ENCODE measurements at places on chromosomes 6 and 20. TPM values are rescaled to one million over a fixed set of nuclear protein-coding genes. Genes with fewer than 3 reads are reported as not detected.

DNA sequence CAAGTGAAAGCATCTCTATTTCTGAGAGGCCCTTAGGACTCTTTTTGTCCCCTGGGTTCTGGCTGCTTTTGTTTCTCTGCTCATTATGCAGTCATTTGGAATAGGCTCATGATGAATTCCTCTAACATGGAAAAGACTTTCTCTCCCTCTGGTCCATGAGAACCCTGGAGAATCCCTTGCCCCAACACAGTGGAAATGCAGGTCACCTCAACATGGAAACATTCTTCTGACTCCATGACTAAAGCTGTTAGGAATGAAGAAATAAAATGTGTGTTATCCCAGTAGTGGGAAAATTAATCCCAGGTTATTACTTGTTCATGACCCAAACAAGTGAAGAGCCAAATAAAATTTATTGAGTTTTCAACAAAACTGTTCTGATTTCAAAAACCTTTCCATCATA, 458.6 kb downstream of the EPM2A start:
- DNase-seq, result no peak

- no peak for DNase-seq
Observed at GRCh38 chr6:86936834-86937218, 502 bp upstream of the HTR1E start.

DNA sequence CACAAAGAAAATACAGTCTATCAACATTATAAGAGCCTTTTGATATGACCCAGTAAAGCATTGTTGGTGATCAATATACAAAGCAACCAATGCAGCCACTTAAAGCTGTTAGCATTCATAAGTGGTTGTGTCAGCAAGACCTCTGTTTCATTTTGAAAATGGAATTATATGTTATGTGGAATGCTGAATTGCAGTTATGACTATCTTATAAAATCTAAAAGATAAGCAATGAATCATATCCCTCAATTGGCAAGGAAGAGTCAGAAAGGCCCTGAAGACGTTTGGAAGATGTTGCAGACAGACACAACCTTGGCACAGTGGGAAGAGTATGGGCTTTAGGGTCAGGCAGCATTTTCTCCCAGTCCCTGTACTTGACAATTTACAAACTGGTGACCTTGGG, 93.8 kb upstream of the RNF217 start:
- no peak for DNase-seq

Gene RIMS4
- polyA plus RNA-seq, result 9.7 TPM

DNA sequence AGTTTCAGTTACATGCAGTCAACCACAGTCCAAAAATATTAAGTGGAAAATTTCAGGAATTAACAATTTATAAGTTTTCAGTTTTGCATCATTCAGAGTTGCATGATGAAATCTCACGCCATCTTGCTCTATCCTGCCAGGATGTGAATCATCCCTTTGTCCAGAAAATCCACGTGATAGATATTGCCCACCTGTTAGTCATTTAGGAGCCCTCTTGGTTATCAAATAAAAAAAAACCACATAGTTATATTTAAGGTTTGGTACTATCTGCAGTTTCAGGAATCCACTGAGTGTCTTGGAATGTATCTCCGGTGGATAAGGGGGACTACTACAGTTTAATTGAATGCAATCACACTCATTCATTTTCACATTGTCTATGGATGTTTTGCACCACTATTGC, 1249.0 kb upstream of the CITED2 start:
- DNase-seq, result no peak

DNA sequence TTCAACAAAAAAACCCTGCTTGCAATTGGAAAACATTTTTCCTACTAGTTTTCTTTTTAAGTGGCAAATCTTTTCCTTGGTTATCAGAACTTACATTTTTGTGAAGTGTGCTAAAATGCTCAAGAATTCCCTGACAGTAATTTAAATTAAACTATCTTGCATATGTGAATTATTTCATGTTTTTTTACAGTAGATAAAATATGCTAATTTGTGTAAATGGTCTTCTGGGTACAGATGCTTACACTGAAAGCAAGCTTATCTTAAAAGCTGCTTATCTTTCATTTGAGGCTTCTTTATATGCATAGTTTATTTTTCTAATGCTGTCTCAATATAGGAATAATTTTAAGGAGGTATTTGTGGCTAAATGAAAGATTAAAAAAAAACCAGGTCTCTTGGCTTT, 403.0 kb upstream of the FLRT3 start:
- DNase-seq, result no peak

Gene CYP24A1
- 1.1 TPM for polyA plus RNA-seq

DNA sequence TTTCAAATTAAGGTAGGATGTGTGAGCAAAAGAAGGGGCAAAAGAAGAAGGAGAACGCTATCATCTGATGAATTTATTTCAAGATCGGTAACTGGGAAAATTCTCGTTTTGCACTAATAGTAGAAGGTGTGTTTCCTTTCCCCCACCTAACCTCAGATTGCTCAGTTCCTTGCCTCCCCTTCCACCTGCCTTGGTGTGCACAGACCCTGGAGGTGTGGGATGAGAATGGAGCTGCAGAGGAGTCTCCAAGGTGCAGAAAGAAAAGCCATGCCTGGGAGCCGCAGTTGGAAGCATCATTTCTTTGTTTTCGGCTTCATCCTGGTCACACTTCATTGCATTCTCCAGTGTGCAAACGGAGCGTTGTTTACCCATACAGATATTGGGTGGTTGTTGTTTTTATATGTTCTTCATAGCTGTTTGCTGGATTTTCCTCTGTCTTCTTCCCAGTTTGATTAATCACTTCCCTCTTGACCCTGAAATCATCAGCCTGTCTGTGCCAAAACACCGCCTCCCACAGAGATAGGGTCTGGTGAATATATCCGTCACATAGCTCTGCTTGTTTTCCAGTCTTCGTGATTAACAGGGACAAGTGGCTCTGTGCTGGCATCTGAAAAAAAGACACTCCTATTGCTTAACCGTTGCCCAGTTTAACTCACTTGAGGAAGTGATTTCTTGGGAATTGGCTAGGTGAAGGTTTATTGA, 40.2 kb upstream of the NEDD9 start:
- DNase-seq, result no peak

DNA sequence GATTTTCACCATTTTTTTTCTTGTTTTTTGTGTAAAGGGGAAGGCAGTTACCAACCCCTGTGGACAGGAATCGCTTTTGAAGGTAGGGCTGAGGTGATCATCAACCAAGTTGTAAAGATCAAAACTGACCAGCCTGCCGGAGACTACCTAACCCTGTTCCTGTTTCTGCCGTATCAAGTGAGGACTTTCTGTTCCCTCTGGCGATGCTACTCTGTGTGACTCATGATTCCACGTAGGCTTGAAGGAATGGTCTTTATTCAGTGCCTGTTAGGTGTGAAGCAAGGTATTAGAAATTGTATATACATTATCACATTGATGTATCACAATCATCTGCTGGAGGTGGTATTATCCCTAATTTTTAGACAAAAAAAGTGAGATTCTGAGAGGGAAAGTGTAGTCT, 161.3 kb downstream of the SOX4 start:
- DNase-seq, result no peak

- DNase-seq, result peak; percentile 17
Observed at GRCh38 chr6:5083307-5083583, 1.9 kb upstream of the PPP1R3G start.

- DNase-seq, result no peak
Observed at GRCh38 chr6:40791004-40791403, 203.8 kb upstream of the LRFN2 start.

- peak; percentile 71 for DNase-seq
Observed at GRCh38 chr6:106927531-106928398, 46.8 kb downstream of the CD24 start.

DNA sequence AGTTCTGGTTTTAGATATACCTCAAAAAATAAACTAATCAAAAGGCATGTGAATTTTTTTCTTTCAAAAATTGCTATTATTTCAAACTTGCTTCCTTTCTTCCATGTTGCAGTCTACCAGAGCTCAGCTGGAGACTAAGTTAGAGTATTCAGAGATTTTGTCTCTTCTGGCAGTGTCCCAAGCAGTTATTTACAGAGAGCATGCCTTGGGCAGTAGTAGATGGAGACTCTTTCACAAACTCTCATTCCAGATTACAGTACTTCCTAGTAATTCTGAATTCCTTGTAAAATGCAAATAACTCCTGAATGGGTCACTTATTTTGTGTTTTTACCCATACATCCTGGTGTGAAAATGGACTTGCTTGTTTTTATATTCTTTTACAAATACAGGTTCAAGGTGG, 703.4 kb downstream of the EPHA7 start:
- DNase-seq, result no peak

DNA sequence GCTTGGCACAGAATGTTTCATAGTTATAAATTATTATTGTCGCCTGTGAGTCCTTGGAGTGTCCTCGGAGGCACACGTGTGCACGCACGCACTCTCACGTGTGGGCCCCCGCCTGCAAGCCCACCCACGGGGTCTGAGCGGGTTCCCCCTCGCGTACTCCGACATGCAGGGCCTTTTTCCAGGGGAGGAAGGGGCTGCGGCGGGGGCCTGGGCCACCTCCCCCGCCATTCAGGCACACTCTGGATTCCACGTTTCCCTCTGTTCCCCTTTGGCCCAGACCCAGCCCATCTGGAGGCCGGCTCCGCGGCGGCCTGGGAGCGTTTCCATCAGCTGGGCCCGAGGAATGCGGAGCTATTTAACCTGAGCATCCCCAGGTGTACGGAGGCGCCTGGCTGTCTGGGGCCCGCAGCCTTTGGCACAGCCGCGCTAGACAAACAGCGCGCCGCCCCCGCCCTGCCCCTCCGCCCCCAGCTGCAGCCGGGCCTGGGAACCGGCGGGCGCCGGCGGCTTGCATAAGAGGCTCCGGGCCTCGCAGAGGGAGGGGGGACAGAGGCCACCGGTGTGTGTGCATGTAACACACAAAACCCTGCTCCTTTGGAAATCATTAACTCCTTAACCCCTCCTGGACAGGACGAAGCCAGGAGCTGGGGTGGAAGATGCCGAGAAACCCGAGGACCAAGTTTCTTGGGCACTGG, 3.3 kb downstream of the ID1 start:
- peak; percentile 87 for DNase-seq

Gene DEFB124
- 1.0 TPM for polyA plus RNA-seq

GRCh38 chr6:2193931-2194330, 51.5 kb downstream of the GMDS start:
- no peak for DNase-seq

GRCh38 chr6:137543114-137543513, 48.9 kb upstream of the OLIG3 start:
- no peak for DNase-seq

DNA sequence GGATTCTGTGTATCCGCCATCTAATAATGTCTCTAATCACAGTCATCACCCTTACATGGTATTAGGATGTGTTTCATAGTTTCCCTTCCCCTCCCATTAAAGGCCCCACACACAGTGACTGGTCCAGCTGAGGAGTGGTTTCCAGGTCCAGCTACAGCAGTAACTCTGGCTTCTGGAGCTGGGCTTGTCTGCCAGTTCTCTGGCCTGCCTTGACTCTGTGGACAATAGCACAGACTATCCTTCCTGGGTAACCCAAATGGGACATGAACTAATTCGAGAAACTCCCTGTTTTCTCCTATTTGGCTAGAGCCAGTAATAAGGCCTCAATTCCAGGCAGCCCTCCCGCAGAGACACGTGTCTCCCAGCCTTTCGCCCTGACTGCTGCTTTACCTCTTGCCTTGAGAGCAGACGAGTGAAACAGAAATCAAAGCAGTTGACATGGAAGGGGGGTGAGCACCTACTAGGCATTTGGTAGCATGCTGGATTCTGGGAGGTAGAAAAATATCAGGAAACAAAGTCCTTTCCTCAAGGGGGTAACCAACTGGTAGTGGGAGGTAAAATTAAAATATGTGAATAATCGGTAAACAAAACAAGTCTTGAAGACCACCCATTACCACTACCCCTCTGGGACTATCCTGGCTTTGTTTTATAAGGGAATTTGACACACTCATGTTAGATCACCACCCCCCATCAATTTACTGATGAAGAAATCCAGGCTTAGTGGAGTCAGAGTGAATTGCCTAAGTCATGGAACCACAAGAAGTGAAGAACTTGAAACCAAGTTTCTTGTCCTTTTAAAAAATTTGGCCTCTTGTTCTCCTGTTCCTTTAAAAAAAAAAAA, 1.2 kb downstream of the TRAF3IP2 start:
- peak; percentile 82 for DNase-seq

- DNase-seq, result no peak
Observed at GRCh38 chr6:359261-360035, 32.1 kb upstream of the IRF4 start.

Gene POU5F1
- 1.3 TPM for polyA plus RNA-seq

Gene ASIP
- polyA plus RNA-seq, result not detected

DNA sequence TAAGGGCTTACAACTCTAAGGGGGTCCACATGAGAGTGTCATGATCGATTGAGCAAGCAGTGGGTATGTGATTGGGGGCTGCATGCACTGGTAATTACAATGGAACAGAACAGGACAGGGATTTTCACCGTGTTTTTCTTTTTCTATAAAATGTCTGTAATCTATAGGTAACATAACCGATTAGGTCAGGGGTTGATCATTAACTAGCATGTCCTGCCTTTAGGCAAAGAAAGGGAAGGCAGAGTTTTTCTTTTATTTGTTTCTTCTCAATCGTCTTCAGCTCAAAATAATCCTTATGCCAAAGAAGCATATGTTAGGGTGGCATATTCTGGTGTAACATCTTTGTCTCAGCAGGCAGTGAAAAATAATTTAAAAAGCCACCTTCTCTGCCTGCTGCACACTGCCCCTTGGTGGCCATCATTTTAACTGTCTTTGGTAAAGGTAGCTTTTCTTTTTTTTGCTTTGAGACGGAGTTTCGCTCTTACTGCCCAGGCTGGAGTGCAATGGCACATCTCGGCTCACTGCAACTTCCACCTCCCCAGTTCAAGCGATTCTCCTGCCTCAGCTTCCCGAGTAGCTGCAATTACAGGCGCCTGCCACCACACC, 9.7 kb upstream of the CEP43 start:
- peak; percentile 46 for DNase-seq

Gene MOCS1
- polyA plus RNA-seq, result 4.5 TPM

DNA sequence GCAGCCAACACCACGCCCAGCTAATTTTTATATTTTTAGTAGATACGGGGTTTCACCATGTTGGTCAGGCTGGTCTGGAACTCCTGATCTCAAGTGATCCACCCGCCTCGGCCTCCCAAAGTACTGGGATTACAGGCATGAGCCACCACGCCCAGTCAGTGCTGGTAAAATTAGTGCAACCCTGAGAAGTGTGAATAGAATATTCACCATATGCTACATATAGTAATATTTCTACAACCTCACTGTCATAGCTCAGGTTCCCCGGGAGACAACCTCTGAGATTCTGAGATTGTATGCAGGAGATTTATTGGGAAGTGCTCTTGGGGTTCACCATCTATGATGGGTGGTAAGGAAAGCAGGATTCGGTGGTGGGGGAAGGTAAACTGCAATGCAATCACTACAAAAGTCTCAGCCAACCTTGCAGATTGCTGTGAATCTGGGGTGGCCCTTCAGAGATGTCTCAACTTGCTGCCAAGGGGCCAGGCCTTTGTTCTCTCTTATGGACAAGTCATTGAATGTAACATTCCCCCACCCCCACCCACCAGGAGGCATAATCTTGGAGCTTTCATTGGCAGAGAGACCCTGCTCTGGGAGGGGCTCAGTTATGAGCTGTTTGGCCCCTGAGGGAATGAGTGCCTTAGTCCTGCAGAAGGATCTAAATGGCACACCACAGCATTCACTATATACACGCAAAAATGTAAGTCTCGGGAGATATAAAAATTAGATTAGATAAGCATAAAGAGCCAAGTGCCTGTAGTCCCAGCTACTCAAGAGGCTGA, 34.0 kb upstream of the SEC63 start:
- no peak for DNase-seq
